ENCODE measurements at places on chromosomes 4 and X.

- no peak for DNase-seq
These were observed 1.4 kb upstream of the UGT2B4 start for GRCh38 chr4:69497076-69497475.

DNA sequence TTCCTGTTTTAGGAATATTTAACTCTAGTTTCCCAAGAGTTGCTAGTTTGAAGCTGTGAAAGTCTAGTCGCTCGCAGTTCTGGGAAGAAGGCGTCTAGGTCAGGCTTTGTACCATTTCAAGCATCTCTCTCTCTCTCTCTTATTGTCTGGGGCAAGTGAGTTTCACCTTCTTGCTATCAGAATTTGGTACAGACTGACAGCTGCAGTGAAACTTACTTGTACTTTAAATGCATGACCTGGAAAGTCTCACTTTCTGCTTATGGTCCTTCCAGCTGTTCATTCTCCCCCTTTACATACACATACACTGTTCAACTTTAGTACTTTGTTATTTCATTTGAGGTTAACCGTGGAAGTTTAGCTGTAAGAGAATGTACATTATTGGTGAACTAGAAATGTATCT, 4.4 kb downstream of the FRMPD4 start:
- no peak for DNase-seq

DNA sequence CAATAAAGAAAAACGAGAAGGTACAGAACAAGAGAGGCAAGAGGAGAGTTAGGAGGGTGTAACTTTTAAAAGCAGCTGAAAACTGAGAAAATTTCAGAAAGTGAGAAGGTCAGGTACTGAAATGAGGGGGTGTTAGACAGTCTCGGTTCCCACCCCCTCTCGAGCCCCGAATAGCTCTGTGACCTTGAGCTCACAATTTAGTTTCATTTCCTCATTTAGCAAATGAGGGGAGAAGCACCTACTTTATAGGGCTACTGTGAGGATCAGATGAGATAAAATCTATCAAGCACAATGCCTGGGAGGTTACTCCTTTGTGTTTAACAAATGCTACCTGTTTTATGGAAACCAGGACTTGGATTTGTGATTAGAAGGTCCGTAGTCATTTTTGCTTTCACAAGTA, 4.9 kb downstream of the UGT8 start:
- no peak for DNase-seq

DNA sequence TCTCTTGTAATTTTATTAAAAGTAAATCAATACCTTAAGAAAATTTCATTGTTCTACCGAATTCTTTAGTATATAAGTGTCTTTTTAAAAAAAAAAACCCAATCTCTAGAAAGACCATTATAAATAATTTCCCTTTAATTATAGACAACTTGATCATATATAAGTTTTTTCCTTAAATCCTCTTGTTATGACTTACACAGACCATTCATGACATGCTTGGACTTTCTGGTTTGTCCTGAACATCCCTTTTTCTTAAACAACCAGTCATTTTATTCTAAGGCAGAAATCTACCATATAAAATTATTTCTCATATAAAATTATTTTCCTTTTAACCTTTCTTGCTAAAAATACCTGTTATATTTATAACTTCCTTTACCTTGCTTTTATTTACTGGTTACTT, 15.4 kb upstream of the FHDC1 start:
- no peak for DNase-seq

DNA sequence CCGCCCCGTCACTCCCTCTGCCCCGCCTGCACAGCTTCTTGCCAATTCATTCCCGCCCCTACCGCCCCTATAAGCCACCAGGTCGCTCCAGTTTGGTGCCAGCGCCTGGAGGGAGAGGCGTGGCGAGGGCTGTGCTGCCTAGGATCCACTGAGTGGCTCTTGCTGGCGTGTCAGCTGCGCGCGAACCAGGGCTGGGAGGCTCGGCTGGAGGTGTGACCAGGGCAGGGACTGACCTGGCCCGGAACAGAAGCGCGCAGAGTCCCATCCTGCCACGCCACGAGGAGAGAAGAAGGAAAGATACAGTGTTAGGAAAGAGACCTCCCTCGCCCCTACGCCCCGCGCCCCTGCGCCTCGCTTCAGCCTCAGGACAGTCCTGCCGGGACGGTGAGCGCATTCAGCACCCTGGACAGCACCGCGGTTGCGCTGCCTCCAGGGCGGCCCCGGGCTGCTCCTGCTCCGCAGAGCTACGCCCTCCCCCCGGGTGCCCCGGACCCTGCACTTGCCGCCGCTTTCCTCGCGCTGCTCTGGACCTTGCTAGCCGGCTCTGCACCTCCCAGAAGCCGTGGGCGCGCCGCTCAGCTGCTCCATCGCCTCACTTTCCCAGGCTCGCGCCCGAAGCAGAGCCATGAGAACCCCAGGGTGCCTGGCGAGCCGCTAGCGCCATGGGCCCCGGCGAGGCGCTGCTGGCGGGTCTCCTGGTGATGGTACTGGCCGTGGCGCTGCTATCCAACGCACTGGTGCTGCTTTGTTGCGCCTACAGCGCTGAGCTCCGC, at the start of gene GPR78:
Gene GPR78 (plus strand): TSS at position 72 of the 773 bp plus-strand sequence. CDS start 591 bp downstream, at position 663.
- peak; percentile 18 for DNase-seq

DNA sequence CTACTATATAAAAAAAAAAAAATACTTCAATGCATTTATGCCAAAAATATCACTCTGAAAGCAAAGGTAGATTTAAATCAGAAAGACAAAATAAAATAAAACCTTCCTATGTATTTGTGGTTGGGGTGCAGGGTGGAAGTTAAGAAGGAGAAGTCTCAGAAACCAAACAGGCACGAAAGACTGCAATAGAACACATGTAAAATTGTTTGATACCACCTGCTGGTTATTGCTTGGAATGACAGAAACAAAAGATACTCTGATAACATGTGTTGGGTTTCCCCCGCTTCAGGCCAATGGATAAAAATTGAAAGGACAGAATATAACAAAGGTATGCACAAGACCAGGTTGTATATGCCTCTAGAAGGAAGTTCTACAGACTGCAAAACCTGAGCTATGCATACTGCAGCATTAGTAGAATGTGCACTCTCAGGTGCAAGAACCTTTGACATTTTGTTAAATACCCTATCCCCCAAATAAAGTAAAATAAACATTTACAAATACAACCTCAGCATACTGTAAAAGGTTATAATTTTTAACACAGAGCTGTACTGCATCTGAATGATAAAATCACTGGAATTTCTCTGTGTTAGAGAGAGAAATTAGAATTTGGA, 118.8 kb downstream of the GABRA2 start:
- DNase-seq, result no peak

DNA sequence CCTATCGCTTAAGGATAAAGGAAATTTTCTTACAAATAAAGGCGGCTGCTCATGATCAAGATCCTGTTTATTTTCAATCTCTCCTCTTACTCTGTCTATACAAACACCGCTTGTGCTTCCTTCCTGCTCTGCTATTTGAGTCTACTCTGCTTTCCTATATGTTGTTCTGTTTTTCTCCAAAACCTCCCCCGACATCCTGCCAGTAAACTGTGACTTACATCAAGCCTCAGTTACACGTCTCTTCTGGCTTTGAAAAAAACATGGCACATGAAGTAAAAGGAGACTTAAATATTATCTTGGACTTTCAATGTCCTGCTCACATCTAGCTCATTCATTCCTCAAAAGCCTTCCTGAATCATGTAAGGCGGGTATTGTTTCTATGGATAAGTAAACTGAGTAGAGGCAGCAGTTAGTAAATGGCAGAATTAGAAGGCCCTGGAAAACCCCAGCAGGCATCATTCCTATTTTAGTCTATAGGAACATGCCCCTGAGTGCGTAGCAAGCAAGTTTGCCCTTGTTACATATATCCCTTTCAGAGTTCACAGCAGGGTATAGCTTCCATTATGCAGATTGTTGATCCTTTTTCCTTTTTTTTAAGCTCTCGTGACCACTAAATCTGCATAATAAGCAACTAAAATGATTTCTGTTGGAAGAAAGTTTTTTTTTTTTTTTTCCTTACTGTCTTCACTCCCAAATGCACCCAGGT, 280.1 kb downstream of the RAPGEF2 start:
- DNase-seq, result no peak

- DNase-seq, result peak; percentile 27
These were observed 130.3 kb downstream of the DIPK2B start for GRCh38 chrX:45070116-45071007.

- no peak for DNase-seq
These were observed 19.9 kb upstream of the ZIC3 start for GRCh38 chrX:137545711-137546651.

GRCh38 chr4:79980448-79980847, 92.6 kb downstream of the ANTXR2 start:
- DNase-seq, result no peak

- peak; percentile 7 for DNase-seq
These were observed 547 bp downstream of the GUCY1A1 start for GRCh38 chr4:155667222-155667567.

DNA sequence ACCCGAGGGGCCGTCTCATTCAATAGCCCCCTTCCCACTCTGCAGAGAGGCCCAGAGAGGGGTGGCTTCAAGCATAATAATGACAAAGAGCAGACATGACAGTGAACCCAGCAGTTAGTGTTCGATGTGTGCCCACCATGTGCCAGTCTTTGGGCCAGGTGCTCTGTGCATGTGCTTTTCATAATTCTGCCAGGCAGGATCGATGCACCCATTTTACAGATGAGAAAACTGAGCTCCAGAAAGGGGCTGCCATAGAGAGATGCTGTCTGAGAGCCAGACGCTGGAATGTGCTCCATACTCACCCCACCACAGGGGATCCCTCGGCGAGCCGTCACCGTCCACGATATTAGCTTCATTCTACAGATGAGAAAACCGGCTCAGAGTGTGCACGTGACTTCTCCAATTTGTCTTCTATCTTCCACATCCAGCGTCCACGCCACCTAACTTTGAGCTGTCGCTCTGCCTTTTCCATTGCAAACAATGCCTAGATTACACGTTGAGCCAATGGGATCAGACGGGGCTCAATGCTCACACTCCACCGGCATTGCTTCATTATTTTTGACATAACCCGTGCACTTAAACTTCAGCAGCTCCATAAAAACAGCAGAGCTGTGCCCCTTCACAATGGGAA, 8.2 kb downstream of the ADRA2C start:
- no peak for DNase-seq
